ENCODE measurements at places on chromosomes 11 and 22.

DNA sequence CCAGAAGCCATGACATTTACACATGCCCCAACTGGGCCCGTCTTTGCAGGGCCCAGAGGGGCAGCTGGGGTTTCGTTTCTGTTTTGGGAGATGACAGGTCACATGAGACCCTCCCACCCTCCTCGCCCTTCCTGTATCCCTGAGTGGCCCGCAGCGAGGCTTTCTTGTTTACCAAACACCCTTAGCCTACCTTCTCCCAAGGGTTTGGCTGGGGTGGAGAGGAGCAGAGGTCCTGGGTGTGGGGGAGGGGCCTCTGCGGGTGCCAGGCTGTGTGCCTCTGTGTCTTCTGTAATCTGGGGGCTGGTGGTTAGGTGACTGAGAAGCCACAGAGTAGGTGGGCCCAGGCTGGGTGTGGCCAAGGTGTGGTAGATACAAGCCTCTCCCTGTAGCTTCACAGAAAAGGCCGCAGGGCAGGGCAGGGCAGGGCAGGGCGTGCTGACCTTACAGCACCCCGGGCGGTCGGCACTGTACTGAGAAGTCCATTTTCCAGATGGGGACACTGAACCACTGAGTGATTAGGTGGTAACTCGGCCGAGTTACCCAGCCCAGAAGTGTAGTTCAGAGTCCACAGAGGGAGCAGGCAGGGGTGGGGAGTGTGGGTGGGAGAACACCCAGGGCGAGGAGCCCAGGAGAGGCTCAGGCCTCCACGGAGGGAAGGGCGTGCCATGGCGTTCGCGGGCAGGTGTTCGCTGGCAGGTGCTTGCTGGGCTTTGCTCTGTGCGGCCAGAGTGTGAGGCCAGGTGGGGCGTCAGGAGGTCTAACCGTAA, 8.7 kb downstream of the PRR5 start:
- no peak for DNase-seq

DNA sequence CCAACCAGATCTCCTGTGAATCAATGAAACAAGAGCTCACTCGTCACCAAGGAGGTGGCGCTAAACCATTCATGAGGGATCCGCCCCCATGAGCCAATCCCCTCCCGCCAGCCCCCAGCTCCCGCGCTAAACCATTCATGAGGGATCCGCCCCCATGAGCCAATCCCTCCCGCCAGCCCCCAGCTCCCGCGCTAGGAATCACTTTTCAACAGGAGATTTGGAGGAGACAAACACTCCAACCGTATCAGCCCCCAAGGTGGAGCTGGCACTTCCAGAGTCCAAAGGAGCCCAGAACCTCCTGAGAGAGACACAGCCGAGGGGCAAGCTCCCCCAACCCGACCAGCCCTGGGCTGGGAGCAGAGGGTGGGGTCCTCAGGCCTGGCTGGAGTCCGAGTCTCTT, 40.9 kb upstream of the PRR5 start:
- no peak for DNase-seq

DNA sequence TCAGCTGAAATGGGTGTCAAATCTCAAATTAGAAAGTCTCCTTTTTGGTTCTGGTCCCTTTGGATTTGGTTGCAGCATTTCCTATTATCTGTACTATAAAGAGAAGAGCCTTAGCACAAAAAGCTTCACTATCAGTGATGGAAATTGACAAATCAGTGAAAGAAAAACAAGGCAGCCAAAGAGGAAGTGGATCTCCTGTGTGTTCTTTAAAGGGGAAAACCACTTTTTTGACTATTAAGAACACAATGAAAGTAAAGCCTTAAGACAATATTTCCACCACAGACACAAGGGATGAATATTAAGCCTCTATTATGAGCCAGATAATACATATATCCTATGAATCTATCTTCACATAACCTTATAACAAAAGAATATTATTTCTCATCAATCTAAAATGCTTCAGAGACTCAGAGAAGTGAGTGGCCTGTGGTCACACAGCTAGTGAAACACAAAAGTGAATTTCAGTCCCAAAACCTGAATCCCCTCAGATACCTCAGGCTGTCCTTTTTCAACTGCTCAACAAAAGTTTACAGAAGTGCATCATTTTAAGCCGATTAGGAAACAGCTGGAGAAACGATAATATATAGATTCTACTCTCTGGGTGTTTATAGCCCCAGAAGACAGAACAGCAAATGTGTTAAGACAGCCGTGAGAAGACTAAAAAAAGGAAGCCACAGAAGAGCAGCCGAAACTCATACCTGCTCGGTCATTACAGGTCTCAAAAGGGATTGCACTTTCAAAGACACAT, 24.4 kb upstream of the FSHB start:
- no peak for DNase-seq

DNA sequence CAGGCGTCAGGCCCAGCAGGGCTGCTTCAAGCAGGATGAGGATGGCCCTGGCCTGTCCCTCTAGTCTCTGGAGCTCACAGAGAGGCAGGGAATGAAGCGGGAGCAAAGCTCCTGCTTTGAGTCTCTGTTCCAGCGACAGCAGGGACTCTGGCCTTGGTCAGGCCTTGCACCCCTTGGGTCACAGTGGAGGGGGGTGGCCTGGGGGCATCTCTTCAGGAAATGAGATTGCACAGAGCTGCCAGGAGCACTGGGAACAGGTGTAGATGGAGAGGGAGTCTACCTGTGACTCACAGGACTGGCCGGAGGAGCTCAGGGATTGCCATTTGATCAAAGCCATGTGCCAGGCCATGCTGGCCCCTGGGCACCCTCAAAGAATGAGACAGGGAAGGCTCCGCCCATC, 1.6 kb downstream of the ANO1 start:
- DNase-seq = no peak

DNA sequence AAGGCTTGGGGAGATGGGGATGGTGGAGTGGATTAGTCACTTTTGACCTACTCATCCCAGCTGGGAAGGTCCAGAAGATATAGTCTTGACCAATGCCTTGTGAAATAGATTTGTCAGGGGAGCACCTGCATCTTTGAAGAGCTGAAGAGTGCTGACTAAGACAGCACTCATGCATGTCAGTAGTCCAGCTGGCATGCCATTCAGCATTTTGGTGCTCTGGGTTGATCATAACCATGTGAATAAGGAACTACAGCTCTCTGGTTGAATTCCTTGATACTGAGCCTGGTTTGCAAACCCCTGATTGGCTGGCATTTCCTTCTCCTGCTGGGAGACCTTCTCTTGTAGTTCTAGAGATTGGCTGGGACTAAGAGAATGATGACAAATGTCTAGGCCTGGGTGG, 106.8 kb upstream of the ALX4 start:
- DNase-seq = no peak

GRCh38 chr11:128533472-128533871, 53.9 kb downstream of the ETS1 start:
- no peak for DNase-seq

- DNase-seq = peak; percentile 87
Measured at GRCh38 chr22:37077802-37078448, 26.4 kb downstream of the KCTD17 start.

DNA sequence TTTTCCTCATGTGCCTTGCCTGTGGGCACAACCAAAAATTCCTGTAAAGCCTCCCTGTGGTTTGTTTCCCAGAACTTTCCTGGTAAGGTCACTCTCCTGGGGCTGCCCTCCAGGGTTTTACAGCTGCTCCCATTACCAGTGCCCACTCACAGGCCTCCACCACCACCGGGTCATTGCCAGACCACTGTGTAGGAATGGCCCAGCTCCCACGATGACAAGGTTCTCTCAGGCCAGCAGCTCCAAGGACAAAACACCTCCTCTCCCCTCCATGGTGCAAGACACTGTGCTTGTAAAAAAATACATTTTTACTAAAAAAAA, 96.1 kb upstream of the AKIP1 start:
- DNase-seq = no peak

DNA sequence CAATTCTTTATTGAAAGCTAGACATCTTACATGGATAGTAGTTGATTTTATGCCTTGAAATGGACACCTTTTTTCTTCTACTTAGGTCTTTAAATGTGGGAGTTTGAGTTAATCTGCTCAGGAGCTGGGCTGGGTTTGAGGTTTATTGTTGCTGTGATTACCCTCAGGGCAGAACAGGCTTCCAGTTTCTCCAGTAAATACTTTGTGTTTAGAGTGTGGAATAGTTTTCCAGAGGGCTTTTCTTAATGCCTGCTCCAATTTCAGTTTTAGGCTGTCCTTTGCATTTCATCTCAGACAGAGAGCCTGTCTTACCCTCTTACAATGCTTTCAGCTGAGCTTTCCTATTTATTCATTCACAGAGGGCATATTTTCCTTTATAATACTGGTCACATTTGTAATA, 69.9 kb upstream of the ADORA2A start:
- no peak for DNase-seq

DNA sequence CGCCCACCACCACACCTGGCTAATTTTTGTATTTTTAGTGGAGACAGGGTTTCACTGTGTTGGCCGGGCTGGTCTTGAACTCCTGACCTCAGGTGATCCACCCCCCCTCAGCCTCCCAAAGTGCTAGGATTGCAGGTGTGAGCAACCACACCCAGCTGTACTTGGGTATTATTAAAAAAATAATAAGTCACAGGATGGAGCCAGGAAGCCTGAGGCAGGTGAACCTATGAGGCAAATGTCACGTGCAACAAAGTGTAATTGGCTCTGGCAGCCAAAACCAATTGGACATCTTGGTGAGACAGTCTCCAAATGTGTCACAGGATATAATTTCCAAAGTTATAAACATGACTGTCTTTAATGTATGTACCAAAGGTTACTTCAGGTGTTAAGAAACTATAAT, 24.0 kb upstream of the MALAT1 start:
- no peak for DNase-seq

GRCh38 chr11:69486773-69487291, 5.4 kb downstream of the LINC01488 start:
- no peak for DNase-seq

DNA sequence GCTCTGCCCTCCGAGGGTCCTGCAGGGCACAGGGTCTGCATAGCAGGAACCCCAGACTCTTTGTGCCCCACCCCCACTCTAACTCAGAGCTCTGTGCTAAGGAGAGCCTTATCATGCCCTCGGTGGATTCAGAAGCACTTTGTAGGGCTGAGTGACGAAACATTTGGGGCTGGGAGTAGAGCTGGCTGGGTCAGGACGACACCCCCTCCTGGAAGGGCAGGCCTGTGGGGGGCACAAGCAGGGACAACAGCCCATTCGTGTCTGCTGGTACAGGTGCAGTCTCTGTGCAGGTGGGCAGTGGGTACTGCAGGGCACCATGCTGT, 8.9 kb downstream of the APOBEC3A start:
- DNase-seq = no peak

DNA sequence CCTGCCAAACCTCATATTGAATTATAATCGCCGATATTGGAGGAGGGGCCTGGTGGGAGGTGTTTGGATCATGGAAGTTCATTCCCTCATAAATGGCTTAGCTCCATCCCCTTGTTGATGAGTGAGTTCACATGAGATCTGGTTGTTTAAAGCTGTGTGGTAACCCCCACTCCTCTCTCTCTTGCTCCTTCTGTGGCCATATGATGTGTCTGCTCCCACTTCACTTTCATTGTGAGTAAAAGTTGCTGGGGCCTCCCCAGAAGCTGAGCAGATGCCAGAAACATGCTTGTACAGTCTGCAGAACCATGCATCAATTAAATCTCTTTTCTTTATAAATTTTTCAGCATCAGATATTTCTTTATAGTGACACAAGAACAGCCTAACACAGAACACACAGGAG, 929.0 kb upstream of the FAT3 start:
- DNase-seq = no peak

DNA sequence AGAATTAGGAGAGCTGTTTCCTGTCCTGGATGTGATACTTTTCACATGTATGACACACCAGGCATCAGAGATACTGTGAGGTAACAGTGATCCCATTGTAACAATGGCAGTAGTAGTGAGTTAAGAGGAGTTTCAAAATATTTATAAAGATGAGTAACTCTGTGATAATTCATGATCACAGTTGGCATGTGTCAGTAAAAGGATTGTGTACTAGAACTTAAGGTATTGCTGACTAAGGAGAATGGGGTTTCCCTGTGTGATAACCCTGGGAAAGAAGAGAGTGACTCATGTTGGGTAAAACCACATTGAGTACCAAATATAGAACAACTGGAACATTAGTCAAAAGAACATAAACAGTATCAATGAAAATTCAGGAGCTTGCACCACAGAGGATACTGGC, 22.9 kb upstream of the SLC5A1 start:
- no peak for DNase-seq

GRCh38 chr11:132024587-132025295, 654.3 kb downstream of the NTM start:
- DNase-seq = no peak

GRCh38 chr11:14544611-14545010, 24.4 kb upstream of the PSMA1 start:
- DNase-seq = no peak

- no peak for DNase-seq
Measured at GRCh38 chr11:40274017-40274416, 1185.4 kb downstream of the LRRC4C start.

- DNase-seq = no peak
Measured at GRCh38 chr11:104001561-104002056, 34.8 kb upstream of the DDI1 start.

- DNase-seq = no peak
Measured at GRCh38 chr11:811446-812245, 1.9 kb downstream of the RPLP2 start.

GRCh38 chr22:40112595-40112994, 65.1 kb upstream of the TNRC6B start:
- no peak for DNase-seq
